Stimulated activated CD4-positive, alpha-beta T cell treated with anti-CD3 and anti-CD28 coated beads, Interleukin-12 subunit alpha, Interleukin-12 subunit beta, amount 100 ng/mL, for 48 hours (primary cell): ENCODE measurements at places on chromosomes 16 and 17.

DNA sequence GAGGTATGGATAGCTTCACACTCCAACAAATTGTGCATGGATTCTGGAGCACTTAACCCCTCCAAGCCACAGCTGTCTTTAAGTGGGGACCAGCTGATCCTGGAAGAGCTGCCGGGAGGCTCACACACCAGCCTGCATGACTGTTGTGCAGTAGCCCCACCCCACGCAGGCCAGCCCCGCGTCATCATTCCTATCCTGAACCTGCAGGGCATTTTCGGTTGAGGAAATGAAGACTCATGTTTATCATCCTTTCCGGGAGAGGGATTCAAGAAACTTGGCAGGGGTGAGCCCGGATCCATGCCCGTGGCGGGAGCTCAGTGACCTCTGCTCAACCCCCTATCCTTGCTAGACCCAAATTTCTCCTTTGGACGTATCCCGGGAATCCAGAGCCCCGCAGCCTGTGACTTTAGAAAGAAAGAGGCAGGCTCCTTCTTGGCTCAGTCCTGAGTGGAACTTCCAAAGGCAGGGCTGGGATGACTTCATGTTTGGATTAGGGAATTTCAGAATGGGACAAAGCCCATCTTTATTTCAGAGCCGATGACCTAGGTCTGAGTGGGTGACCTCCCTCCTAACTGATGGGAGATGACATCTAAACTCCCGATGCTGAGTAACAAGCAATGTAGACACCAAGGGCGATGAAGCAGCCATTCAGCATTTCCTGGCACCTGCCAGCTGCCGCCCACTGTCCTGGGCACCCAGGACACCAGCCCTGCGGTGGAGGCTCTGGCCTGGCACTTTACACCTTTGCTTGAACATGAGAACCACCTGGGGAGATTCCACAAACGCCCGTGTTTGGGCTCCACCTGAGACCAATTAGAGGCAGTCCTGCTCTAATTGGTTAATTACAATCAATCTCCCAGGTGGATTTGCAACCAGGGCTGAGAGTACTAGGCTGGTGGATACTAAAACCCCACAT is 43.3 kb upstream of the CMIP start:
- no peak for DNase-seq

- DNase-seq = no peak
Measured at GRCh38 chr16:28136751-28137434, 73.4 kb upstream of the GSG1L start.

GRCh38 chr17:78128551-78129350 is at the start of gene TMC6:
TSS of gene TMC6 (minus strand) at chr17:78128755. CDS start at chr17:78126832, 1,923 bp downstream.
- no peak for DNase-seq

GRCh38 chr16:75379339-75379738 is 54.0 kb downstream of the CFDP1 start:
- DNase-seq = no peak
